T47D (cell line): ENCODE measurements at places on chromosomes 6 and 20.

GRCh38 chr6:135311446-135312200 lies 130.5 kb downstream of the MYB start:
- no peak for DNase-seq

- no peak for DNase-seq
Observed at GRCh38 chr6:83815631-83816272, 37.4 kb upstream of the RIPPLY2 start.

DNA sequence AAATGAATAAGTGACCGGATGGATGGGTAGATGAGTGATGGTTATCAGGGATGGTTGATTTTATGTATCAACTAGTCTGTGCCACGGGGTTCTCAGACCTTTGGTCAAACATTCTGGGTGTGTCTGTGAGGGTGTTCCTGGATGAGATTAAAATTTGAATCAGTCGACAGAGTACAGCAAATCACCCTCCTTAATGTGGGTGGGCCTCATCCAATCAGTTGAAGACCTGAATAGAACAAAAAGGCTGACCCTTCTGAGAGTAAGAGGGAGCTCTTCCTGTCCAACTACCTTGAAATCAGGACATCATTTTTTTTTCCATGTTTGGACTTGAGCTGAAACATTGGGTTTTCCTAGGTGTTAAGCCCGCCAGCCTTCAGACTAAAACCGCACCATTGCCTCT lies 136.4 kb upstream of the ATXN1 start:
- DNase-seq: no peak

DNA sequence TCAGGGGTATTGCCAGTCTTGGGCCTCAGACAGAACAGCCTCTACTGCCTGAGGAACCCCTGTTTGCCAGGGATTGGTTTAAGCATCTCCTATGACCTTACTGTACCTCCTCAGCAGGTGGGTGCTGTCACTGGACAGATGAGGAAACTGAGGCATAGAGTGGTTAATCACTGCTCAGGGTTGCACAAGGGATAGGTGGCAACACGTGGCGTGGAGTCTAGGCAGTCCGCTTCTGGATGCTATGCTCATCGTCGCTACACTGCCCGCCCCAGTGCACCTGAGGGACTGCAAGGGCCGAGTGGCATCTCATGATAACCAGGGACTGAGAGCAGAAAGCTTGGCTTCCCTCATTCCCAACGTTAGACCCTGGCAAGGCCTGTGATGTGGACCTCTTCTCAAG lies 101.8 kb upstream of the SULF2 start:
- no peak for DNase-seq

DNA sequence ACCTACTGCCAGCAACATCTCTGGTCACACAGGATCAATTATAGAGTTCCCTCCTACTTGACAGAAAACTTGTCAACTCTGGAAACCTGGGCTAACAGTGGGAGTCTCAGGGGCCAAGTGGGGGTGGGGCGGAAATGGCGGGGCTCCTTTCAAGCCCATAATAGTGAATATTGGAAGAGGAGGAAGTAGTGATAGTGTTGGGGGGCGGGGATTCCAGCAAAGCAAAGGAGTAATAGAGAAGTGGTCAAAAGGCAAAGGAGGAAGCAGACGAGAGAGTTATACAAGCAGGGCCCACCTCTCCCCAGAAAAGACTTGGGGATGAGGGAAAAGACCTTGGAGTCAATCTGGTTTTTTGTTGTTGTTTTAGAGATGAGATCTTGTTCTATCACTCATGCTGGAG lies 2.1 kb downstream of the DEF6 start:
- DNase-seq: no peak

DNA sequence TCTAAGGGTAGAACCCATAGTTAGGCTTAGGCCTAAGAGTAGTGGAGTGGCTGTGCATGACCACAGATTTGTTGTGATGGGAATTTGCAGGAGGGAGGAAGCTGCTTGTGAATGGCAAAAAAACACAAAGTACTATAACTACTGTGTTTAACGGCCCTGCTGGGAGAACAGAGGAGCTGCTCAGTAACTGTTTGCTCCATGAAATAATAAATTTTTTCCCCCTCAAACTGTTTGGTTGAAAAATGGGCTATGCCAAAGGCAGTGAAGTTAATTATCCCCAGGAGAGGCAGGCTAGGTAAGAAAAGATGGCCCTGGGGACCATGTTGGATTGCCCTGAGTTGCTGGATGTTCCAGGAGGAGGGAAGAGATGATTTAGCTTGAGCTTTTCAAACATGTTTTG lies 256.5 kb upstream of the PRND start:
- no peak for DNase-seq

DNA sequence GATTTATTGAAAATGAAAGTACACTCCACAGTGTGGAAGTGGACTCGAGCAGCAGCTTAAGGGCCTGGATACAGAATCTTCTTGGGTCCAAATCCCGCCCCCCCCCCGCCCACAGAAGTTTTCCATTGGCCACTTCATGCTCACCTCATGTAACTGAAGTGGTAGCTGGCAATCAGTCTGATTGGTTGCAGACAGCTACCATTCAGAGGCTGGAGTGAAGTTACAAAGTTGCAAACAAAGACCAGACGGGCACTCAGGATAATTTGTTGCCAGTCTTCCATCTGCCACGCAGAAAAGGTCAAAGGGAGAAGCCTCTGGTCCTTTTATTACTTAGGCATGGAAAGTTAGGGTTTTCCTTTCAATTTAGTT lies 25.8 kb upstream of the FABP7 start:
- DNase-seq: no peak

- no peak for DNase-seq
Observed at GRCh38 chr6:160428818-160429619, 80.8 kb downstream of the SLC22A3 start.

DNA sequence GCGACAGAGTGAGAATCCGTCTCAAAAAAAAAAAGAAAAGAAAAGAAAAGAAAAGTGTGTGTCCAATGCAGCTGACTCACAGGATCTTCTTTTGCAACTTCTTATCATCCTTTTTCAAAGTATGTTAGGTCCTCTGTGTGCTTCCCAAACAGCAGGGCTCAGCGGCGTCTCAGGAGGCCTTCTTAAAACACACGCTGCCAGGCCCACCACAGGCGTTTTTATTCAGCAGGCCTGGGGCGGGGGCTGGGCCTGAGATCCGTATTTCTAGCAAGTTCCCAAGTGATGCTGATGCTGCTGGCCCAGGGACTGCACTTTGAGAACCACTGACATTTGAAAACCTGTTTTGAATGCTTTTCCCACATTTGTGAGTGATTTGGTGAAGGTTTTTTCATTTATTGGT lies 57.1 kb downstream of the PSMG4 start:
- no peak for DNase-seq

DNA sequence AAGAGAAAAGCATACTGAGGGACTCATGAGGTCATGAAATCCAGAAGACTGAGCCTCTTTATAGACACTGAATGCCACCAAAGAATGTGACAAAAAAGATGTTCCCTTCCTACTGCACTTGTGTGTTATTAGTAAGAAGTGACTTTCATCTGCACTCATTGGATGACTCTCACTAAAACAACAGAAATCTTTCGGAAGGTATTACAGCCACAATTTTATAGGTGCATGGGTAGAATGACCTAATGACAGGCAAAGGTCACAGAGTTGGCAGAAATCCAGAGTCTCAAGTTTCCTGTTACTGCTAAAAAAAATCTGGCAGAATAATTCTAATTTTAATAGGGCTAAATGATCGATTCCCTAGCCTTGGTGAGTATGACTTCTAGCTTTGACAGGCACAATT lies 13.3 kb downstream of the PKHD1 start:
- DNase-seq: no peak

- no peak for DNase-seq
Observed at GRCh38 chr6:158812611-158813010, 6.6 kb downstream of the EZR start.

GRCh38 chr6:1665214-1665613 lies 55.5 kb downstream of the FOXC1 start:
- no peak for DNase-seq

DNA sequence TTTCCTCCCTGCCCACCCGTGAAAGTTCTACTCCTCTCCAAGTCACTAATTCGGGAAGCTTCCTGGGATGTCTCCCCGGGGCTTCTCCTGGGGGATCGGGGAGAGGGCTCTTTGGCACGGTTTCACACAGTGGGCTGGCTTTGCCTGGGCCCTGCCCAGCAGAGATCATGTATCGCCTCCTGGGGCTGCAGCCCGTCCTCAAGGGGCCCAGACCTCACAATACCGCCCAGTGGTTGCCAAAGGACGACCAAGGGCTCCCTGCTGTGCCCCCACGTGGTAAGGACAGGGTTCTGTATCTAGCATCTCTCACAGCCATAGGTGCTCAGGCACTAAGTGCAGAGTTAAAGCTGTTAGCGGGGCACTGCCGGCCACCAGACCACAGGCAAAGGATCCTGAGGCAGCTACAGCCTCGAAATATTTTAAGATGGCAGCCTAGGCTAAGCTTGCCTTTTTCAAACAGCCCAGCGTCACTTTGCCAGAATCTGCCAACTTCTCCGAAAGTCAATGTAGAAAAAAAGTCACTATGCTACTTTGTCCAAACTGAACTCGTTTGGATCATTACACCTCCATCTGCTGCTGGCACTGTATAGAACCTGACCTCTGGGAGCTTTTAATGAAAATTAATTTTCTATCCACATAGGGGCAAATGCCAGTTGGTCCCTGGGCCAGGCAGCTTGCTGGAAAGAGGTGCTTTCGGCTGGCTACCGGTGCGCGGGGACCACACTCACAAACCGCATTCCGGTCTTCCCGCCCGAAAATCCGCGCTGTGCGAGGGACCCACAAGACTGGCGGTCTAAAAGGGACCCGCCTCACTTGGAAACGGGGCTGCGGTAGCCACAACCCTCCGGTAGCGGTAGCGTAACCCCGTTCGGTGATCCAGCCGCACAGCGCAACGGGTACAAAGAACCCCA lies 1.3 kb upstream of the NNAT start:
- DNase-seq: peak; percentile 55

GRCh38 chr6:145895802-145896201 lies 68.4 kb downstream of the SHPRH start:
- no peak for DNase-seq
